Fibroblast of skin of back (primary cell): ENCODE measurements at places on chromosomes 6 and 20.

- no peak for DNase-seq
Measured at GRCh38 chr6:129542705-129543104, 167.3 kb downstream of the ARHGAP18 start.

GRCh38 chr20:49850463-49851230, 38.0 kb downstream of the SLC9A8 start:
- no peak for DNase-seq

DNA sequence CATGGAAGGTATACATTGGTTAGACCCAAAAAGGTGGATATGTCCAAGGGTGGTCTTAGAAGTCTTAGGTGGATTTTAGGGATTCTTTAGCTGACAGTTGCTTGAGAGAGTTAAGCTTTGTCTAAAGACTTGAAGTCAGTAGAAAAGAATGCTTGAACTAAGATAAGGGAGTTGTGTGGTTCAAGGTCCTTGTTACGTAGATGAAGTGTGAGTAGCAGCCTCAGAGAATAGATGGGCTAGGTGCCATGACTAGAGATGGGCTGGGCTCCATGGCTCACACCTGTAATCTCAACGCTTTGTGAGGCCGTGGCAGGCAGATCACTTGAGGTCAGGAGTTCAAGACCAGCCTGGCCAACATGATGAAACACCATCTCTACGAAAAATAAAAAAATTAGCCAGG, 1.7 kb downstream of the SHLD1 start:
- DNase-seq, result no peak

DNA sequence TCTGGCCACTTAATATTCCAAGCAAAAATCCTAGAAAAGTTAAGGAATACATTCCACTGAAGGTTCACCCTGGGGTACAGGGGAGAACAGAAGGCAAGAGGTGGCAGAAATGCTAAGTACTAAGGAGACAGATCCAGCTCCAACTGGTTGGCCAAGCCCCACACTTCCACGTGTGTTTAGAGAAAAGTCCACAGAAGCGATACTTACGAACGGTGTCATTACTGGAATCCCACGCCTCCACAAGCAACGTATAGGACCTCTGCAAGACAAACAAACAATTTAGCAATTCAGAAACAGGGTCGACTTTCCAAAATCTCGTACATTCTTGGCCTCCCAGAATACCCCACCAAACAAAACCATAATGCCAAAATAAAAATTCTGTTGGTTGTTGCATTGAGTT, 10.0 kb downstream of the JAG1 start:
- DNase-seq, result no peak

GRCh38 chr20:33337119-33337518, 54.1 kb downstream of the BPIFB1 start:
- DNase-seq, result no peak
